CD14-positive monocyte (primary cell): ENCODE measurements at places on chromosomes 7 and 10. TPM values are rescaled to one million over a fixed set of nuclear protein-coding genes. Genes with fewer than 3 reads are reported as not detected.

DNA sequence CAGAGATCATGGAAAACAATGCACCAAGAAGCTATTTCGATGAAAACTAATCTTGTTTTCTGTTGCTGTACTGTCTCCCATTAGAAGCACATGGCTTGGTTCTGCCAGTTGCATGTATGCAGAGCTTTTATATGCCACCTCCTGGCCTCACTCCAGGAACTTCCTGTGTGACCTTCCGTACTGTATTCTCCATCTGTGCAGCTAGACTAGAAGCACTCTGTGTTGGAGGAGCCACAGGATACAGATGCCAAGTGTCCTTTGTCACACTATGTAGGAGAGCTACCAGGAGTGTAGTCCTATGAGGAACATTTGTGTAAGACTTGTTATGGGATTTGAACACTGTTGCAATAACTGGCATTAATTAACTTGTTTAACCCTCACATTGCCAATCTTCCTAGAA lies 503.5 kb upstream of the TPK1 start:
- H3K27ac ChIP-seq = no peak overlapping the region
- no peaks in the 10 kb centered on the region for H3K4me1 ChIP-seq
- no peaks in the 10 kb centered on the region for H3K36me3 ChIP-seq

- H3K36me3 ChIP-seq = no peaks in the 10 kb centered on the region
- peaks cover 50% of the 10 kb centered on the region for H3K27me3 ChIP-seq
- no peak overlapping the region for H3K4me3 ChIP-seq
- H3K27ac ChIP-seq = no peak overlapping the region
Measured at GRCh38 chr7:120856621-120857352, 1.2 kb downstream of the TSPAN12 start.

GRCh38 chr7:75931680-75932079 lies 16.7 kb downstream of the POR start:
- DNase-seq = no peak
- H3K36me3 ChIP-seq = no peaks in the 10 kb centered on the region
- no peaks in the 10 kb centered on the region for H3K27me3 ChIP-seq
- no peak overlapping the region for H3K27ac ChIP-seq
- no peak overlapping the region for H3K4me3 ChIP-seq

DNA sequence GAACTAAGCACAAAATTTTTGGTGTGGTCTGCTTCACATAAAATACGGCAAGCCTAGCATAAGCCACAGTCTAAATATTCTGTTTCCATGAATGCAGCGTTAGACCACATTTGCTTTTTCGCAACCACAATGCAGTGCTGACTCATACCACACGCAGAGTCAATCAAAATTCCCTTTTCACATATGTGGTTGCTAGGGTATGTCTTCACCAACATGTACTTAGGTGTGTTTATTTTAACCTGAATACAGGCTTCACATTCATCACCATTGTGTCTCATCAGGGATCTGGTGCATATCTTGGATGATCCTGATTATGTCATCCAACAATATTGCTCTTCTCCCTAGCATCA lies 90.8 kb downstream of the CHN2 start:
- no peaks in the 10 kb centered on the region for H3K36me3 ChIP-seq
- no peaks in the 10 kb centered on the region for H3K27me3 ChIP-seq
- peak; percentile 56 for DNase-seq
- no peak overlapping the region for H3K4me3 ChIP-seq
- no peak overlapping the region for H3K27ac ChIP-seq

DNA sequence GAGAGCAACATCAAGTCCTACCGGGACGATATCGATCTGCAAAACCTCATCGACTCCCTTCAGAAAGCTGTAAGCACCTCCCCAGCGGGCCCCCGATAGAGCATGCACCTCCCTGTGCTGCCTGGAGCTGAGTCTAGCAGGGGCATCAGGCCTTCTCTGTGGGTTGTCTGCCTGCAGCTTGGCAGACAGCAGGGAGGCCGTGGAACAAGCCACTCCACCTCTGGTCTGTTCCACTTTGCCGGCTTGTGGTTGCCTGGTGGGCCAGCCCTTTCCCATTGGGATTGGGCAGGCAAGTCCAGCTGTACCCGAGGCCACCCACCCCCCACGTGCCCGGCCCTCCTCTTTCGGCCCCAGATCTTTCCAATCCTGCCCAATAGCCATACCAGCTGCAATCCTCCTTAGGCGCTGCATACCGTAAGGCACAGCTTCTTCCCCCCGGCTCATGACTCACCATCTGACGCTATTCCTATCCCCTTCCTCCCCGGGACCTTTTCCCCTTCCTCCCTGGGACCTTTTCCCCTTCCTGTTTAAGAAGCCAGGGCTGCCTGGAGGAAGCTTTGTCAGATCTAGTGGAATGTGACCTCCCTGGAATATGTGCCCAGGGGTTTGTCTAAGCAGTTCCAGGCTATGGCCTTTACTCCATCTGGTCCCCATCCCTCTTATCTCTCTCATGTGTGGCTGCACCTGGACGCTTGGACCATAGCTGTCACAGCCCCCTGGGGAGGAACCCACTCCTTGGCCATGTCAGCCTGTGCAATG lies 28.1 kb upstream of the SH2D4B start:
- H3K27me3 ChIP-seq = no peaks in the 10 kb centered on the region
- no peak for DNase-seq
- H3K4me3 ChIP-seq = no peak overlapping the region
- peak overlapping the region; percentile 52 for H3K27ac ChIP-seq
- H3K36me3 ChIP-seq = peaks cover 72% of the 10 kb centered on the region
- peaks cover 13% of the 10 kb centered on the region for H3K4me1 ChIP-seq

GRCh38 chr10:105981679-105982078 lies 1182.8 kb downstream of the SORCS1 start:
- H3K4me3 ChIP-seq = no peak overlapping the region
- DNase-seq = no peak
- no peaks in the 10 kb centered on the region for H3K27me3 ChIP-seq
- no peaks in the 10 kb centered on the region for H3K4me1 ChIP-seq
- H3K36me3 ChIP-seq = no peaks in the 10 kb centered on the region
- no peak overlapping the region for H3K27ac ChIP-seq

- no peak overlapping the region for H3K27ac ChIP-seq
- H3K4me3 ChIP-seq = no peak overlapping the region
- H3K36me3 ChIP-seq = no peaks in the 10 kb centered on the region
- DNase-seq = no peak
- H3K4me1 ChIP-seq = peaks cover 3% of the 10 kb centered on the region
- no peaks in the 10 kb centered on the region for H3K27me3 ChIP-seq
Measured at GRCh38 chr7:77691892-77692491, 4.3 kb upstream of the RSBN1L start.

DNA sequence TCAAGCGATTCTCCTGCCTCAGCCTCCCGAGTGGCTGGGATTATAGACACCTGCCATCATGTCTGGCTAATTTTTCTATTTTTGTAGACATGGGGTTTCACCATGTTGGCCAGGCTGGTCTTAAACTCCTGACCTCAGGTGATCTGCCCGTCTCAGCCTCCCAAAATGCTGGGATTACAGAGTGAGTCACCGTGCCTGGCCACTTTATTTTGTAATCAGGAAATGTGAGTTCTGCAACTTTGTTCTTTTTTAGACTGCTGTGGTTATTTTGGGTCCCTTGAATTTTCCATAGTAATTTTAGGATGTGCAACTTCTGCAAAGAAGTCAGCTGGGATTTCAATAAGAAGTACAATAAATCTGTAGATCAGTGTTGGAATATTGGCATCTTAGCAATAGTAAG lies 96.8 kb downstream of the CYTH3 start:
- H3K27me3 ChIP-seq = no peaks in the 10 kb centered on the region
- H3K27ac ChIP-seq = no peak overlapping the region
- H3K36me3 ChIP-seq = no peaks in the 10 kb centered on the region
- peaks cover 21% of the 10 kb centered on the region for H3K4me1 ChIP-seq

GRCh38 chr7:19011212-19011611 lies 106.2 kb downstream of the TWIST1 start:
- no peaks in the 10 kb centered on the region for H3K27me3 ChIP-seq
- no peaks in the 10 kb centered on the region for H3K36me3 ChIP-seq
- no peak for DNase-seq
- H3K4me3 ChIP-seq = no peak overlapping the region

GRCh38 chr10:97805949-97806348 lies 34.1 kb upstream of the SFRP5 start:
- H3K4me3 ChIP-seq = no peak overlapping the region
- DNase-seq = no peak
- H3K27me3 ChIP-seq = no peaks in the 10 kb centered on the region

- peaks cover 5% of the 10 kb centered on the region for H3K4me1 ChIP-seq
- peaks cover 10% of the 10 kb centered on the region for H3K27me3 ChIP-seq
- no peak for DNase-seq
Measured at GRCh38 chr7:65239324-65239706, 134.3 kb upstream of the ZNF92 start.

GRCh38 chr10:28806951-28807759 lies 129.8 kb downstream of the BAMBI start:
- no peak overlapping the region for H3K27ac ChIP-seq
- H3K4me1 ChIP-seq = peaks cover 25% of the 10 kb centered on the region
- no peak for DNase-seq
- H3K27me3 ChIP-seq = peaks cover 2% of the 10 kb centered on the region
- no peak overlapping the region for H3K4me3 ChIP-seq

Gene CCDC136
- polyA plus RNA-seq = not detected

Gene RFC2
- polyA plus RNA-seq = 33.5 TPM

Gene EN2
- not detected for polyA plus RNA-seq

Gene CHCHD3
- polyA plus RNA-seq = 48.8 TPM

Gene TMEM178B
- not detected for polyA plus RNA-seq

Gene GNGT1
- not detected for polyA plus RNA-seq
